ENCODE measurements at places on chromosomes 1 and 21. TPM values are rescaled to one million over a fixed set of nuclear protein-coding genes. Genes with fewer than 3 reads are reported as not detected.

DNA sequence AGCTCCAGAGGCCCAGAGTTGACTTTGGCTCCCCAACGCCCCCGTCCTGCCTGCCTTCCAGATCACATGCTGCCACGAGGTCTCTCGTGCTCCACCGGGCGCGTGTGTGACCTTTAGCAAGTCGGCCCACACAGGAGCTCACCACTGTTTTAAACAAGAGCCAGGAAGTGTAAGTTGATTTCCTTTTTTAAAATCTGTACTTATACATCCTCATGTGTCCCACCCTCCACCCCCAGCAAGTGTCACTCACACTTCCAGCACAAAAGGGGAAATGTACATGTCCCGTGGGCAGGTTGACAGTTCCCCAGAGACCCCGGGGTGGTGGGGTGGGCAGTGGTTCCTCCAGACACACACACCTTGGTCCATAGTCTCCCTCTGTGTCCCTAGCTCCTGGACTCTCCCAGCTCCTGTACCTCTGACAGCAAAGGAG, 84.4 kb downstream of the STUM start:
- no peak overlapping the region for H3K27ac ChIP-seq
- H3K36me3 ChIP-seq = peaks cover 4% of the 10 kb centered on the region
- H3K4me1 ChIP-seq = no peaks in the 10 kb centered on the region

- H3K4me1 ChIP-seq = no peaks in the 10 kb centered on the region
- DNase-seq = no peak
- H3K27me3 ChIP-seq = no peaks in the 10 kb centered on the region
- H3K27ac ChIP-seq = no peak overlapping the region
- H3K4me3 ChIP-seq = no peak overlapping the region
These were observed 545.9 kb downstream of the COL11A1 start for GRCh38 chr1:102562380-102562779.

GRCh38 chr21:25360593-25360992, 246.7 kb downstream of the MRPL39 start:
- no peaks in the 10 kb centered on the region for H3K27me3 ChIP-seq
- H3K4me3 ChIP-seq = no peak overlapping the region
- H3K27ac ChIP-seq = no peak overlapping the region
- no peaks in the 10 kb centered on the region for H3K36me3 ChIP-seq
- DNase-seq = no peak

DNA sequence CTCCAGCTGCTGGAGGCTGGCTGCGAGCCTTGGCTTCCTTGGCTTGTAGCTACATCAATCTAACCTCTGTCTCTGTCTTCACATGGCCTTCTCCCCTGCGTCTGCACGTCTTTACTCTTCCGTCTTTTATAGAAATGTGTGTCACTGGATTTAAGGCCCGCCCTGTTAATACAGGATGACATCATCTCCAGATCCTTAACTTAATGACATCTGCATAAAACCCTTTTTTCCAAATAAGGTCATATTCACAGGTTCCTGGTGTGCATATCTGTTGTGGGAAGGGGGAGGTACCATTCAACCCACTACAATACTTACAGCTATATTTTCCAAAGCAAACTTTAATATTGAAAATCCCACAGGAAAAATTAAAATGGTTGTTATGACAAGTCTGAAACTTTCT, 165.3 kb upstream of the FOXD3 start:
- H3K27ac ChIP-seq = no peak overlapping the region
- H3K27me3 ChIP-seq = no peaks in the 10 kb centered on the region
- DNase-seq = no peak
- H3K4me3 ChIP-seq = no peak overlapping the region

- no peaks in the 10 kb centered on the region for H3K36me3 ChIP-seq
- H3K4me1 ChIP-seq = peaks cover 3% of the 10 kb centered on the region
- H3K27ac ChIP-seq = no peak overlapping the region
- no peak overlapping the region for H3K4me3 ChIP-seq
These were observed 87.3 kb downstream of the NFIA start for GRCh38 chr1:61169634-61170033.

- 0 out of 2 replicates have a peak, but pooled peaks cover 3% of the 10 kb centered on the region for H3K27me3 ChIP-seq
- DNase-seq = no peak
- no peaks in the 10 kb centered on the region for H3K4me1 ChIP-seq
- H3K36me3 ChIP-seq = no peaks in the 10 kb centered on the region
These were observed 15.6 kb upstream of the RAP1A start for GRCh38 chr1:111603979-111604378.

DNA sequence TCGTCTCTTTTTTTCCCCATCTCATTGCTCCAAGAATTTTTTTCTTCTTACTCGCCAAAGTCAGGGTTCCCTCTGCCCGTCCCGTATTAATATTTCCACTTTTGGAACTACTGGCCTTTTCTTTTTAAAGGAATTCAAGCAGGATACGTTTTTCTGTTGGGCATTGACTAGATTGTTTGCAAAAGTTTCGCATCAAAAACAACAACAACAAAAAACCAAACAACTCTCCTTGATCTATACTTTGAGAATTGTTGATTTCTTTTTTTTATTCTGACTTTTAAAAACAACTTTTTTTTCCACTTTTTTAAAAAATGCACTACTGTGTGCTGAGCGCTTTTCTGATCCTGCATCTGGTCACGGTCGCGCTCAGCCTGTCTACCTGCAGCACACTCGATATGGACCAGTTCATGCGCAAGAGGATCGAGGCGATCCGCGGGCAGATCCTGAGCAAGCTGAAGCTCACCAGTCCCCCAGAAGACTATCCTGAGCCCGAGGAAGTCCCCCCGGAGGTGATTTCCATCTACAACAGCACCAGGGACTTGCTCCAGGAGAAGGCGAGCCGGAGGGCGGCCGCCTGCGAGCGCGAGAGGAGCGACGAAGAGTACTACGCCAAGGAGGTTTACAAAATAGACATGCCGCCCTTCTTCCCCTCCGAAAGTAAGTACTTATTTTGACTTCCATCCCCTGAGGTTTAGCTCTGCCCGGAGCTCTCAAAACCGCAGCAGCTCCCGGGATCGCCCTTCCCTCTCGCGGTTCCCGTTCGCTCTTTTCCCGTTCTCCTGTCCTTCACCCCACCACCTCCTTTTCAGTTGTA, 1.5 kb downstream of the TGFB2 start:
- H3K36me3 ChIP-seq = no peaks in the 10 kb centered on the region
- H3K27ac ChIP-seq = no peak overlapping the region
- peak; percentile 46 for DNase-seq
- no peaks in the 10 kb centered on the region for H3K27me3 ChIP-seq
- no peak overlapping the region for H3K4me3 ChIP-seq

DNA sequence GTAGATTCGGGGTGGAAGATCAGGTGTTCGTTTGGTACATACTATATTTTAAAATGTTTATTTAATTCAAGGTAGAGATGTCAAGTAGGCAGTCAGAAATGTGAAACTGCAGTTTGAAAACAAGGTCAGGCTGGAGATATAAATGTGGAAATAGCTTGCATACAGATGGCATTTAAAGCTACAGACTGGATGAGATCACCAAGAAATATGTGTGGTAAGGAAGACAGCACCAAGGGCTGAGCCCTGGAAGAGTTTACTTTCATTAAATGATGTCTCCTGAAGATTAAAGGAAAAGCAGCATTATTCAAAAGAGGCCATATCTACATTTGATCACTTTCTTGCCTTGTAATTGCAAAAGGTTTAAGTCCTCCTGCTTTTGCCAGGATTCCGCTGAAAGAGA, 271.3 kb downstream of the PTBP2 start:
- no peak for DNase-seq
- H3K4me1 ChIP-seq = no peaks in the 10 kb centered on the region
- H3K4me3 ChIP-seq = no peak overlapping the region
- no peak overlapping the region for H3K27ac ChIP-seq
- H3K36me3 ChIP-seq = no peaks in the 10 kb centered on the region

DNA sequence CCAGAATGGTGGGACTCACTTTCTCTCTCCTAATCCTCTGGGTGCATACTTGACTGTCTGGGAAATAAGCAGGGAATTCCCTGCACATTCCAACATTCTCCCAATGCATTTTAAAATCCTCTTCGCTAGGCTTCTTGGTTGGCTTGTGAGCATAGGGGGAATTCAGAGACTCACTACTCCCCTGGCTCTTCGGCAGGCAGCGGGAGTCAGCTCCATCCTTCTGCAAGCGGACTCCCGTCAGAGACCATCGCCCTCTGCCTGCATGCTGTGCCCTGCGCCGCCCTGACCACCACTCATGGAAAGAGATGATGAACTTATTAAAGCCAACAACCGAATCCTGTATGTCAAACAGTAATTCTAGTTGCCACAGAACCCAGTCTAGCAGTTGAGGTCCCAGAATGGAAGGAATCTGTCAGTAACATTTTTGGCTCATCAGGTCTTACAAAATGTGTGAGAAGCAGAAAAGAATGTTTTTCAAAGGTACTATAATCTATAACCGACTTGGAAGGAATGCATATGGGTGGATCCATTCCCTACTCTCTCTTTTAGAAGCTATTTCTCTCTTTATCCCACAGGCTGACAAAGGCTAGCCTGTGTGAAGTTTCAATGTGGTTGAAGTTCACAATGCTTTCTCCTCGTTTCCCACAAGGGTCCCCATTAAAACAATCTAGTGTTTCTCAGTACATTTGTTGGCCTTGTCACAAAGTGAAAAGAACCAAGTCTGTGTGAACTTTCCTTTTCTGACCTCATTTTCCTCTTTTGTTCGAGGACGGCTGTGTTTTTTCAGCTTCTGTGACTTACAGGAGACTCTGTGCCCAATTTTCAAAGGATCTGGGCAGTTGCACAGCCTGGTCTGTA, 119.1 kb upstream of the ADAR start:
- H3K4me3 ChIP-seq = no peak overlapping the region
- peak; percentile 46 for DNase-seq
- H3K27me3 ChIP-seq = no peaks in the 10 kb centered on the region

DNA sequence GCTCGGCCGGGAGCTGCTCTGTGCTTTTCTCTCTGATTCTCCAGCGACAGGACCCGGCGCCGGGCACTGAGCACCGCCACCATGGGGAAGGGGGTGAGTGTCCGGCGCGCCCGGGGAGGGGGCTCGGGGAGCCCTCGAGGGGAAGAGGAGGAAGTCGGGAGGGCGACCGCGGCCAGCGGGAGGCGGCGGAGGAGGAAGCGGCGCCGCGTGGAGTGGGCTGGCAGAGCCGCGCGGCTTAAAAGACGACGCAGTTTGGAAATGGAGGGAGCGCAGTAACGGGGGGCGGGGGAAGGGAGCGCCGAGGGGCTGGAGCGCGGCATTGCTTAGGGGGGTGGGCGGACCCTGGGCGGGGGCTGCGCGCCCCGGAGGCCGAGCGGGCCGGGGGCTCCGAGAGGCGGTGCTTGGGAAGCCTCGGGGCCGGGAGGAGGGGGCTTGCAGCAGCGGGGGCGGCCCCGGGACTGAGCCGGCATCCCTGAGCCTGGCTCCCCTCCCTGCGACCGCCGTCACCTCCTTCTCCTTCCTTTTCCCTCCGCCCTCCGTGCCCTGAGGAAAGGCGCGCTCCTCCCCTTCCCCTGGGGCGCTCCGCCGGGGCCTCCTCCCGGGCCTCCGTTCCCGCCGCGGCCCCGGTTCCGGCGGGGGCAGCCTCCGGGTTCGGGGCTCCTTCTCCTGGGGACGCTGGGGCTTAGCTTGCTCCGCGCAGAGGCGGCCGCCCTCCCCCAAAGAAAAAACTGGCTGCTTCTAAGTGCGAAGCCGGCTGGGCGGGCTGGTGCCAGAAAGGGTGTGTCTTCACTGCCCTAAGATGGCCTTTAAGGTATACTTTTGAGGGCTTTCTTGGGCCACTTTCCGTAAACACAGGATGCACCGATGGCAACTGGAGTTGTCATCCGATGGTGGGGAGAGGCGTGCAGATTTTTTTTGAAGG, 648 bp downstream of the ATP1A1 start:
- H3K4me3 ChIP-seq = peak overlapping the region; percentile 95
- H3K27ac ChIP-seq = no peak overlapping the region
- no peaks in the 10 kb centered on the region for H3K27me3 ChIP-seq
- DNase-seq = peak; percentile 60

DNA sequence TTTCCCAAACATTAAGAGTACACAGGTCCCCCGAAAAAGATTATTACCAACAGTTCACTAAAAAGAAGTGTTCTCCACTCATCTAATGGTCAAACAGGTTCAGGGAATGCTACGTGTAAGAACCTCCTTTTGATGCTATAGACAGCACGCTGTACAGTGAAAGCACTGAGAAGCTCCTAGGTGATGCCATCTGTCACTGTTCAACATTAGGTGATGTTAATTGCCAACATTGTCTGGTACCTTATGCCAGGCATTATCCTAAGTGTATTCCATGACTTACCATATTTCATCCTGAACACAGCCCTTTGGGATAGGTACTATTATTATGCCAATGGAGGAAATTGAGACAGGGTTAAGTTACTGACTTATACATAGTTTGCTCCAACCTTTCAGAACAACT, 82.1 kb downstream of the DAB1 start:
- H3K27me3 ChIP-seq = no peaks in the 10 kb centered on the region
- no peaks in the 10 kb centered on the region for H3K36me3 ChIP-seq
- H3K27ac ChIP-seq = no peak overlapping the region
- H3K4me3 ChIP-seq = no peak overlapping the region

KDF1 gene
- total RNA-seq = 19.5 TPM

TAGLN2 gene
- total RNA-seq = 76.7 TPM

NCAM2 gene
- total RNA-seq = 2.6 TPM

HSD3B2 gene
- total RNA-seq = not detected
